ENCODE measurements at places on chromosomes 5 and 9.
A peak's percentile ranks its signal among the peaks of the same experiment; 100 is the strongest.

GRCh38 chr9:75788006-75788634 lies 102.4 kb upstream of the PCSK5 start:
- DNase-seq: peak; percentile 11

DNA sequence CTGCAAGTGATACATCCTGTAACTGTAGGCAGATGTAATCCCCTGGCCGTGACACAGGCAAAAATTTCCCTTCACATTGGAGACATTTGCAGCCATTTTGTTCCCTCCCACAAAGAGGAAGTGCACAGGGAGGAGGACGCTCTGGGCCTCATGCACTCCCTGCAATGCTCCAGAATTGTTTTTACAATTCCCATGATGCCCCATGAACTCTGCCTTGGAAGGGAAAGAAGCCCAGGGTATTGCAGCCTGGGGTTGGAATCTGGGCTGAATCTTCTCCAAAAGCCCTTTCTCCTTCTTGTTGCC lies 491.7 kb downstream of the CCDC171 start:
- peak; percentile 74 for DNase-seq

GRCh38 chr9:132144708-132145365 lies 17.0 kb upstream of the NTNG2 start:
- no peak for DNase-seq

DNA sequence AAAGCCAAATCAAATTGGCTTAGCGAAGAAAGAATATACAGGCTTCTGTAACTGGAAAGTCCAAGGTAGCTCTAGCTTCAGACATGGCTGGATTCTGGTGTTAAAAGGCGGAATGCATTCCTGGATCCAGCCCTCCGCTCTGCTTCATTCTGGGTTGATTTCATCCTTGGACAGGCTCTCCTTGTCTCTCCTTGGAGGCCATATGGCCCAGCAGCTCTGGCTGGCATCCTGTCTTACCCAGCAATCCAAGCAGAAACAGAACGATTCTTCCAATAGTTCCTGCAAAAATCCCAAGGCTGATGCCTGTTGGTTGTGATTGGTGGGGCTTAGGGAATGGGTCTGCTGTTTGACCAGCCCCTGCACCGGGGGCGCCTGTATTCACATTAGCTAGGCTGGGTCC lies 37.0 kb upstream of the SAP30L start:
- DNase-seq: no peak

DNA sequence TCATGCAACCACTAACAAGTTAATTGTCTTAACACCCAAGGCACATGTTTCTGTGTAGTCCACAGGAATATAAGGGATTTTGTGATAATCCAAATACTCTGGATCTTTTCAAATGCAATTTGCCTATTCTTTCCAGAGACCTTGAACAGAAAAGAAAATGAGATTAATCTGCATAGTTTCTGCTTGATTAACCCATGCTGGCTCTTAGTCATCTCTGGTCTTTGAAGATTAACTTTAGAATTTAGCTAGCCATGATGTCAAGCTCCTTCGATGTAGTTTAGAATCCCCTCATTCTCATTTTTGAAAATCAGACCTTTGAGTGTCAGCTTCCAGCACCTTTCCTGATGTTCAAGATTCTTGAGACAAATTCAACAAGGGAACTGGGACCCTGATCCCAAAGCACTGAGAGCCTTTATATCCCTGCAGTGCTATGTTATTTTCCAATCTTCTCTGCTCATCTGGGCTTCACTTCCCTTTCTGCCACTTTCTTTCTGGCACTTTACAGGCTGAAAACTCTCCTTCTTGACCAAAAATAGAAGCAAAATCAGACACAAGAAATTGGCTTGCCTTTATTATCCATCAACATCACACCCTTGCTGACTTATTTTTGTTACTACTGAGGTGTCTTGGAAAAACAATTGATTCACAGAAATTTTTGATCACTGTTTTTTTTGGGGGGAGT lies 155.5 kb downstream of the PALM2AKAP2 start:
- peak; percentile 28 for DNase-seq

GRCh38 chr5:172443441-172444109 lies 10.8 kb downstream of the SH3PXD2B start:
- peak; percentile 88 for DNase-seq

DNA sequence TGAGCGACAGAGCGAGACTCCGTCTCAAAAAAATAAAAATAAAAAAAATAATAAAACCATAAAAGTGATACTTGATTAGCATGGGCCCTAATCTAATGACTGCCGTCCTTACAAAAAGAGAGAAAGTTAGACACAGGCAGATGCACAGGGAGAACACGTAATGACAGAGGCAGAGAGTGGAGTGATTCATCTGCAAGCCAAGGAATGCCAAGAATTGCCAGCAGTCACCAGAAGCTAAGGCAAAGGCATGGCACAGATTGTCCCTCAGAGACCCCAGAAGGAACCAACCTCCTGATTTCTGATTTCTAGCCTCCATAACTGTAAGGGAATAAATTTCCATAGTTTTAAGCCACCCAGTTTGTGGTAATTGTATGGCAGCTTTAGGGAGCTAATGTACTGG lies 79.6 kb upstream of the FREM1 start:
- DNase-seq: peak; percentile 36

GRCh38 chr9:15570769-15571168 lies 17.9 kb downstream of the CCDC171 start:
- no peak for DNase-seq

DNA sequence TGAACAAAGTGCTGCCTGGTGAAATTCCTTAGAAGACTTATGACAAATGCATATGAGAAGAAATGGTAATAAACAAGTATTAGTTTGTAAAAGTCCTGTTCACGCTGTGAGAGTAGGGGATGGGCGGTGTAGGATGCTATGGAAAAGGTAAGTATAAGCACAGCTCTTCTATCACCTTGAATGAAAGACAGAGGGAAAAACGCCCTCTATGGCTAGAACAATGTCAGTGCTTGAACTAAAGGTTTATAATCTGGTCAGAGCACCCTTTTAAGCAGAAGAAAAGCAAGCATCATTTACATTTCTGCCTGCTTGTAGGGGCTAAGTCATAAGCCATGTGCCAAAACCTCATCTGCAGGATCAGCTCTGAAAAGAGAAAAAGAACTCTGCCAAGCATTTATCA lies 115.2 kb downstream of the LHFPL2 start:
- DNase-seq: peak; percentile 29

DNA sequence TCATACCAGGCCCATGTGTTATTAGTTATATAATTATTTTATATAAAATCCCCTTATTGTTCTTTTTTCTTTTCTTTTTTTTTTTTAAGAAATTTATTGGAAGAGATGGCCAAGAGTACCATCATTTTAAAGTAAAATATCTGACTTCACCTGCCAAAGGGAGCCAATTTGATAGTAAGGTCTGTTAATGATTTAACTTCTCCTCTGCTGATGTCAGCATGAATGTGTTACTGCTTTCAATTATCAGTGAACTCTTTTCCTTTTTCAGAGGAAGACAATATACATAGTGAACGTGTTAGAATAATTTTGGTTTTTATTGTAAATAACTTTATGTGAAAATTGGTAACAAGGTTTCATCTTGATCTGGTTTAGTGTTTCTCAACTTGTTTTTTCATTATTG lies 409.6 kb downstream of the SH3GL2 start:
- no peak for DNase-seq

- no peak for DNase-seq
Measured at GRCh38 chr5:179269781-179270543, 75.3 kb downstream of the ADAMTS2 start.

DNA sequence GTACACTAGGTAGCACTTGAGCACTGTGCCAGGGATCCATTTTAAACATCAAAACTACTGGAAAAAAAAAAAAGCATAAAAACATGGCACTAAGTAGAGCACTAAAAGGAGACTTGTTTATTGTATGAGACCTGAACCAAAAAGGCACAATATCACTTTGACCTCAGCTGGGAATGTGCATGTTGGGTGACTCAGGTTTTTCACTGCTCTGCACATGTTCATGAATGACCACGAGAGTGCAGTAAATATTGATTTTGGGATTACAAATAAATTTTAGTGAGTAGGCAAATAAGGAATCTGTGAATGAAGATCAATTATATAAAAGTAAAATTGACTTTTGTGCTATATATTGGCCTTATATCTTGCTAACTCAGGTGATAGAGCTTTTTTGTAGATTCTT lies 11.8 kb downstream of the RMI1 start:
- DNase-seq: no peak

DNA sequence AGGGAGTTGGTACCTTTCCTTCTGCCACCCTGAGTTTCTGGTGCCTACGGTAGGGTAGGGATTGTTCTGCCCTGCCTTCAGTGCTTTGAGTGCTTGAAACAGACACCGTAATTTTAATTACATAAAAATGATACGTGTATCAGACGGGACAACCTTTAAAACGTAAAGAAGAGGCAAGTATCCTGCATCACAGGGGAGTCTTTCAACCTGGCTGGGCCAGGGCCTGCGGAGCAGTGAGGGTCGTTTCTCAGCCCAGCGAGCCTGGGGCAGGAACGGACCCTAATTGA lies 483 bp upstream of the DAB2IP start:
- DNase-seq: no peak

- DNase-seq: no peak
Measured at GRCh38 chr5:57666582-57666981, 184.0 kb upstream of the ACTBL2 start.

DNA sequence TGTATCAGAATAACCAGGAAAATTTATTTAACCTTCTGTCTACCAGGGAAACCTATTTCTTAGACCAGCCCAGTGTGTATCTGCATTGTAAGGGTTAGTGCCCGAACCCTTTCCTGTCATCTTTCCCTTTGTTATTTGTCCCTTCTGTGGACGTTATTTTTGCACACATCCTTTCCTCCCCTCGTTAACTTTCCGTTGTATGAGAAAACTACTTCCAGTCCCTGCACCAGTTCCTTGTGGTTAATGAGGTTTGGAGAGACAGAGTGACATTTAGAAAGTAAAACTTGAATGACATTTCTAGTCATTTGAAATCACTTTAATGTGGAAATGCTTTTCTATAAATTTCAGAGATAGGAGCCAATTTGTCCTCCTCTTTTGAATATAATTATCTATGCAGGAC lies 4.3 kb upstream of the IFNB1 start:
- DNase-seq: no peak

GRCh38 chr5:141485321-141486055 lies 658 bp downstream of the PCDHGC4 start:
- DNase-seq: no peak

- DNase-seq: no peak
Measured at GRCh38 chr9:34140853-34141252, 14.4 kb upstream of the DCAF12 start.

GRCh38 chr9:111621895-111622480 lies 9.1 kb upstream of the DNAJC25 start:
- peak; percentile 38 for DNase-seq

DNA sequence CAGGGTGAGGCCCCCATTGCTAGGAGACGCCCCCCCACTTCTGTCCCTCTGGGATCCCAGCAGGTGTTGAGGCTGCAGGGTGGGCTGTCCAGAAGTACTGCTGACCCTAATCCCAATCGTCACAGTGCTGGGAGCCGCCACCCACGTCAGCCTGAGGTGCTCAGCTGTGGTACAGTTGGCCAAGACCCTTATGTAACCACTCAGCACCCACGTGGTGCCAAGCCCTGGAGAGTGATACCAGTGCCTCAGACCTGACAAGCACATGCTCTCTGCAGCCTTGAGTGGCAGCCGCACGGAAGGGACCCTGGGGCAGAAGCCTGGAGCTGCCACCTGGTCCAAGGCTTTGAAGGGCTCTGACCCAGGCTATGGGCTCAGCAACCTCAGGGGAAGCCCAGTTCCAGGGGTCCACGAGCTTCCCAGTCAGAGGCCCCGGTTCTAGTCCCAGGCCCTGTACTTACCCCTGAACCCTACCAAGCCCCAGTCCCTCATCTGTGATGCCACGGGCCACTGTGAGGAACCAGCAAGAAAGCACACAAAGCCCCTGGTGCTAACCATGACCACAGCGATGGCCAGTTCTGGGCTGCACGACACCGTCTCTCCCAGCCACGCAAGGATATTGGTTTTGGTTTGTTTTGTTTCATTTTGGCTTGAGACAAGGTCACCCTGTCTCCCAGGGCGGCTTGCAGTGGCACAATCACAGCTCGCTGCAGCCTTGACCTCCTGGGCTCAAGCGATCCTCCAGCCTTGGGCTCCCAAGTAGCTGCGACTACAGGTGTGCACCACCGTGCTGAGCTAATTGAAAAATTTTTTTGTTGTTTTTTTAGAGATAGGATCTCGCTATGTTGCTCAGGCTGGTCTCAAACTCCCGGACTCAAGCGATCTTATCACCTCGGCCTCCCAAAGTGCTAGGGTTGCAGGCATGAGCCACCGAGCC lies 50.7 kb downstream of the DBH start:
- DNase-seq: no peak
